Activated T-cell treated with anti-CD3 and anti-CD28 coated beads, Interleukin-2, amount 50 U/mL, for 24 hours (primary cell): ENCODE measurements at places on chromosomes 5 and 9.

DNA sequence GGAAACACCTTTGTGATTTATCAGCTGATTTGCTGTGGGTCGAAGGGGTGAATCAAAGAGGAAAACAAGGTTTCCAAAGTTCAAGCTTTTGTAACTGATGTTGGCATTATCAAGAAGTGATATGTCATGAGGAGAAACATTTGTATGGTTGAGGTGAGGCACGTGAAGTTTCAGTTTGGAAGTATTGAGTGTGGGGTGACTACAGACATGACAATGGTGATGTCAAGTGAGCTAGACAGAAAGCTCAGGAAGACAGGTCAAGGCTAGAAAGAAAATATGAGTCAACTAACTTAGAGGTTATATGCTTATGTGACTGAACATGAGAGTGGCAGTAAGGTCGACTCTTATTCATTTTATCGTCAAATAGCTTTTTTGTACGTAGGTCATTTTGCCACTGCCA lies 99.1 kb downstream of the RAB3C start:
- no peak for DNase-seq

GRCh38 chr5:57939771-57940170 lies 457.2 kb upstream of the ACTBL2 start:
- no peak for DNase-seq

GRCh38 chr5:1172007-1172581 lies 29.3 kb upstream of the SLC6A19 start:
- no peak for DNase-seq

- no peak for DNase-seq
Measured at GRCh38 chr5:103744159-103744558, 181.6 kb upstream of the NUDT12 start.

- no peak for DNase-seq
Measured at GRCh38 chr9:130328349-130328801, 62.8 kb downstream of the HMCN2 start.

GRCh38 chr5:91030521-91031401 lies 352.4 kb downstream of the ARRDC3 start:
- no peak for DNase-seq

DNA sequence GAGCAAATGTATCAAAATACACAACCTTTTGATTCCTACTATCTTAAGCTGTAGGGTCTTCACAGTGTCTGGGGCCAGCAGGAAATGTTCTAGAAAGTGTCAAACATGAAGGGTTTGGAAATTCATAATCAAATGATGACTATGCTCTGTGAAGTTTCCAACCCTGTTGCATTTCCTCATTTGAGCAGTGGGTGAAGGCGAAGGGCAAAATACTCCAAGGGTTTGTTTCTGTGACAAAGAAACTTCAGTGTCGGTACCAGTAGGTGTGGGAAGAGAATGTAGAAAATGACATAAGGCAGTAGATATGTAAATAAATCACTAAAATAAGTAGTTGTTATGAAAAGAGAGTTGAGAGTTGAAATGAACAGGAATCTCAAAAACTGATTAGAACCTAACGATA lies 576 bp downstream of the ALDOB start:
- DNase-seq = no peak

DNA sequence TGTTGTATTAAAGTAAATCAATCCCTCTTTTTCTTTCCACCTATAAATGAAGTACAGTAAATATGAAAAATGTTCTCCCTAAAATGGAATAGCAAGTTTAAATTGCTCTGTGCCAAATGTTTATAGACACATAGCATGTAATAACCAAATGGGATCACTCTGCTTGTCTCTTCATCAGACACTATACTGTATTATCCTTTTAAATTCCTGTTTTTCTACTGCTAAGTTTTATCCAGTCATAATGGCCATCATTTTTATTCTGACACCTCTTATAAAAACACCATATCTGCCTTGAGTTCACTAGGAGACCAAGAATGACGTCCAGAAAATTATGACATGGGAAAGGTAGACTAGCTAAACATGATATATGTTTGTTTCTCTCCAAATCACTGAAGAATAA lies 252.8 kb downstream of the CAAP1 start:
- no peak for DNase-seq

DNA sequence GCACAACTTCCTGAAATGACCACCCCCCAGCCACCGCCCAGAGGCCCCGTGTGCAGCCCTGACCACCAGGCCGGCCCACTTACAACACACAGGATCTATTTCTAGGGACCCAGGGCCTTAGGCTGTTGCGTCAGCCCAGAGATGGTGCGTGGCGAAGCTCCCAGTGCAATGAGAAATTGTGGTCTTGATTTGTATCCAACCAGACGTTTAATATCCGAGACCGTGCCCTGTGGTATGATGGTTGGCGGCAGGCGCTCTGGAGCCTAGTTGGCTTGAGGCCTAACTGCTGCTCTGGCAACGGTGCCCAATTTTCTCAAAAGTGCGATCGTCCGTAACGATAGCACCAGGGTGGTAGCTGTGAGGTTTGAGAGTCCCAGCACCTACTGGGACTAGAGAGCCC lies 32.6 kb upstream of the SLC6A19 start:
- no peak for DNase-seq

DNA sequence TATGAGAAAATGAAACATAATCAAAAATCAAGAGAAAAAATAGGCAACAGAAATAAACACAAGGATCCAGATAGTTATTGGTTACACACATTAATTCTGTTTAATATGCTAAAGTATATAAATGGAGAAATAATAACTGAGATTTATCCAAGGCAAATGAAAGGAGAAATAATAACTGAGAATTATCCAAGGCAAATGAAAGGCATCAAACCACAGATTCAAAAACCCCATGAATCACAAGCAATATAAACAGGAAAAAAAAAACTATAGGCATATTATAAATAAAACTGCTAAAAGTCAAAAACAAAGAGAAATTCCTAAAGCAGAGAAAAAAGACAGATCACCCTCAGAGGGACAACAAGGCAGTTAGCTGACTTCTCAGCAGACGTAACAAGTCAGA lies 10.9 kb downstream of the DUSP1 start:
- DNase-seq = no peak

GRCh38 chr5:159645179-159645846 lies 271.0 kb upstream of the ADRA1B start:
- no peak for DNase-seq

DNA sequence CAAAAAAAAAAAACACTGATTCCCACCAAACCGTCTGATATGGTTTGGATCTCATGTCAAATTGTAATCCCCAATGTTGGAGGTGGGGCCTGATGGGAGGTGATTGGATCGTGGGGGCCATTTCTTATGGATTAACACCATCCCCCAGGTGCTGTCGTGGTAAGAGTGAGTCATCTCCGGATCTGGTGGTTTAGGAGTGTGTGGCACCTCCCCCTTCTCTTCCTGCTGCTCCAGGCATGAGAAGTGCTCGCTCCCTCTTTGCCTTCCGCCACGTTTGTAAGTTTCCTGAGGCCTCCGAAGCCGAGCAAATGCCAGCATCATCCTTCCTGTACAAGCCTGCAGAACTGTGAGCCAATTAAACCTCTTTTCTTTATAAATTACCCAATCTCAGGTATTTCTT lies 45.2 kb downstream of the HSD17B3 start:
- no peak for DNase-seq
